Activated CD8-positive, alpha-beta memory T cell treated with anti-CD3 and anti-CD28 coated beads for 48 hours (primary cell): ENCODE measurements at places on chromosomes 4 and X.

DNA sequence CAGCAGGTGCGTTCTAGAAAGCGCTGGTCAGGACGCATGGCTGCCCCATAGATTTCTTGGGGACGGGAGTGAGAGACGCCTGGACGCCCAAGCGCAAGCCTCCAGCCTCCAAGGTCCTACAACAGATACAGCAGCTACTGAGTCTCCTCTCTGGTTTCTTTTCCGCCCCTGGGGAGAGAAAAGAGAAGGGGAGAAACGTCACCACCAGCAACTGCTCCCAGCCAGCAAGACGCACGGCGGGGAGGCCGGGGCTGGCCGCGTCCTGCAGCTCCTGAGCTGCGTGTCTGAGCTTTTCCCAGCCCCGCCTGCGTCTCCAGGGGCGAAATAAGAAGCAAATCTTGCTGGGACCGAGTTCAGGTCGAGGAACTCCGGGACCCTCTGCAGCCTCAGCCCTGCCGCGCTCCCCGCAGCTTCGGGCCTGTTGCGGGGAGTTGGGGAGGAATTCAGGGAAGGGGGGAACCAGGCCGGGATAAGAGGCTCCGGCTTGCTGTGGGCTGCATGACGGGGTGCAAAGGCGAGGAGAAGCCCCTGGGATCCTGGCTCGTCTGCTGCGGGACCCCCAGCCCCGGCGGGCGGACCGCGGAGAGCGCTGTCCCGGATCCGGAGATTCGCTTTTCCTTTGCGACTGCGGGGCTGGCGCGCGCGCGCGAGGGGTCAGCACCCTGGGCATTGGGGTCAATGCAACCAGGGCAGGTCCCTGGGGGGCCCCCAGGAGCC is 6.8 kb upstream of the SHOX start:
- DNase-seq, result no peak

DNA sequence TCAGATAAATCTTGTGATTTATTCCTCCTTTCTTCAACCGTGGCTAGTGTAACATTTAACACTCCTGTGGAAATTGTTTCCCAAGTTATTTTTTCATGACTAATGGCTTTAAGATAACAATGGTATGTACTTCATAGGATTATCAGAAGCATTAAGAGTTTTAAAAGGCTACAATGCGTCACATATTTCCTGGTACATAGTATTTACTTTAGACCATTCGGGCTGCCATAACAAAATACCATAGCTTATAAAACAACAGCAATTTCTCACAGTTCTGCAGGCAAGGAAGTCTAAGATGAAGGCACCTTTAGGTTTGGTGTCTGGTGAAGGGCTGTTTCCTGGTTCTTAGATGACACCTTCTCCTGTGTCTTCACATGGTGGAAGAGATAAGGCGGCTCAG is 158.6 kb downstream of the PAPSS1 start:
- DNase-seq, result no peak

DNA sequence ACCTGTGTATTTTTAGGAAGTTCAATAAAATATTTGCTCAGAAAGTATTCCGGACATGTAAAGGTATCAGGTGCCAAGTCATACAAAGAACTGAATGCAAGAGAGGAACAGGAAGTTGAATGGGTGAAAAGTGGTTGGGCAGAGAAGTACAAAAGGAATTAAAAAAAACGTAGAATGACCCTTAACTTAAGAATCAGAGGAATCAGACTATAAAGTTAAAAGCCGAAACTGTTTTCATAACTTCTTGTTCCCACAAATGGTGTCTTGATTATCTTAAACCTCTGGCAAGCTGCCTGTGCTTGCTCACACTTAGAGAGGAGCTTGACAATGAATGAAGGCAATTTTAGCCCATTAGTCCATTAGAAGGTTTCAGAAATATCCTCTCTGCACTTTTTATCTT is 81.6 kb upstream of the HHIP start:
- no peak for DNase-seq

DNA sequence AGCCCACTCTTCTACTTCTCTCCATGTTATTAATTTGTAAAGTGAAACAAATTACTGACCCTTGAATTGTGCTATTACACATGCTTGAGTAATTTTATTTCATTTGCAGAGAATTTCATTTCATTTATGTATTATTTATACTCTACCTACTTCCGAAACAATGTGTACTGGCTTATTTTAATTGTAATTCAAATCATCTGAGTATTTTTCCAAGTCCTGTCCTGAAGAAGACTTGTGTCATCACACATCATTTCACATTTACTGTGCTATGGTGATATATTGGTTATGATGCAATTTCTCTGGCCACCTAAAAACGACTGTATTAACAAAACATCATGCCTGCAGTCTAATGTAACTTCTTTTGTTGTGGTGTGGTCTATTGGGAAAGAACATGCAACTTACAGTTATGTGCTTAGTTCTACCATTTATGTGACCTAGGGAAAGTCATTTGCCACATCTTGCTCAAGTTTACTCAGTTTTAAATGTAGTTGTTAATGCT is 384.5 kb downstream of the RPA4 start:
- no peak for DNase-seq

DNA sequence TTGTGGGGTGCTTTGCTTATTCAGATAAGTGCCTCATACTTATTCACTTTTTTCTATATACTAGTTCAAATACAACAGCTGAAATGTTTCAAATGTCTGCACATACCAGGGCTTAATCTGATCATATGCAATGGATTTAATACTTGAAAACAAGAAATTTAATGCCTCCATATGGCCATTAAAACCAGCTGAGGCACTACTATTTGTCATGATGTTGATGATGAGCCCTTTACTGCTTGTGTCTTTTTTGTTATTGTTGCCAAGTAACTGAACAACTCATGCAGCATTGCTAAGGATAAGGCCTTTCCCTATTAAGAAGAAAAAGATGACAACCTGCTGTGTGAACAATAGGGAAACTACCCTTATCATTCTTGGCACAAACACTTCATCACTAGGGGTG is 52.5 kb downstream of the MAGEB10 start:
- no peak for DNase-seq
